ENCODE measurements at places on chromosomes 7 and 10. TPM values are rescaled to one million over a fixed set of nuclear protein-coding genes. Genes with fewer than 3 reads are reported as not detected.

The LRRC4 gene
- total RNA-seq: 7.3 TPM

The ITIH5 gene
- total RNA-seq: 67.0 TPM

The SRI gene
- total RNA-seq: 93.6 TPM

The EPHA1 gene
- 0.24 TPM for total RNA-seq

- peak; percentile 91 for DNase-seq
Observed at GRCh38 chr10:63520500-63521415, at the start of gene REEP3. Gene REEP3 (plus strand): TSS chr10:63521401. CDS start chr10:63521546, 145 bp downstream.

DNA sequence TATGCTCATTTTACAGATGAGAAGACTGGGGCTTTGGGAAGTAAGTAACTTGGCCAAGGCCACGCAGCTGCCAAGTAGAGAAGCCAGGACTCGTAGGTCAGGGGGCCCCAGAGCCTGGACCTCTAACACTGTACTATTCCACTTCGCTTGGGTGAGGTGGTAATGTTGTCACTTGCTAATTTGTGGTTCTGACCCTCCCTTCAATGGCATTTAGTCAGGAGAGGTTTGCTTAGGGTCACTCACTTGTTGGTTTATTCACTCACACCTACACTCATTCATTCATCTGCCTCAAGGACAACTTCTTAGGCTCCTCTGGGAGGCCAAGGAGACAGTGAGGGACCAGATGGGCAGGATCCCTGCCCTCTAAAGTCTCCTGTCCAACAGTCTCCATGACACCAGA lies 21.3 kb downstream of the BTBD16 start:
- no peak for DNase-seq

DNA sequence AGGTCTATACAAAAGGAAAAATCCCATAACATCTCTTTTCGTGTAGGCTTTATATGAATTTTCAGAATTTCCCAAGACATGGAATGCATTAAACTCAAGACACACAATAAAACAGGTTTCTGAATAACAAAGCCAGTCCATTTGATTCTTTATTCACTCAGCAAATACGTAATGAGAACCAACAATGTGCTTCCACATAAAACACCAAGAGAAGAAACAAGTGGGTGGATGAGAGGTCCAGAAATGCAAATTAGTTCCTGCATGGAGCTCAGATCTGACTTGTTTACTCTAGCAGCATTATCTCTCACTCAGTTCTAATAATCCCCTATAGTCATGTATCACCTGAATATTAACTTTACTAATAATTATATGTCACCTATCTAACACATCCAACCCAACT lies 249.5 kb downstream of the LRRTM3 start:
- DNase-seq: no peak

GRCh38 chr7:155412416-155413253 lies 45.3 kb upstream of the EN2 start:
- DNase-seq: no peak

DNA sequence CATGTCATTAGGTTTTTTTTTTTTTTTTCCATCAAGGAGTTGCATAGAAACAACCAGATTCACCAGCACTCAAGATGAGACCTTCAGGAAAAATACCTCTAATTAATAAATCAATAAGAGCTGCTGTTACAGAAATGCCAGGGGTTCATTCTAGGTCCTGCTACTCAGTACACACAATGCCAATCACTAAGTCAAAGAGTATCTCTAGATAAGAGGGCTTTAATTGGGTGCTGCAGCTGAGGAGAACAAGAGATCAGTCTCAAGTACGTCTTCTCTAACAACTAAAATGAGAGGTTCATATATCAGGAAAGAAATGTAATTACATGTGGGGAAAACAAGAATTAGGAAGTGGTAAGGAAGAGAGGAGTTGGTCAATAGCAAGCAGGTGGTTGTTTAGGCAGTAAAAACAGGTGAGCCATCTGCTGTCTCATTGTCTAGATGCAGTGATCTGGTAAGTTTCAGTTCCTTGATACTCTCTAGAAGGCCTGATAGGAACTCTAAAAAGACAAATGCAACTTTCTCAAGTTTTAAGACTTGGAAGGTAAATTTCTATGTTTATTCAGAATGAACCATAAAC lies 272.9 kb upstream of the ZWINT start:
- no peak for DNase-seq

DNA sequence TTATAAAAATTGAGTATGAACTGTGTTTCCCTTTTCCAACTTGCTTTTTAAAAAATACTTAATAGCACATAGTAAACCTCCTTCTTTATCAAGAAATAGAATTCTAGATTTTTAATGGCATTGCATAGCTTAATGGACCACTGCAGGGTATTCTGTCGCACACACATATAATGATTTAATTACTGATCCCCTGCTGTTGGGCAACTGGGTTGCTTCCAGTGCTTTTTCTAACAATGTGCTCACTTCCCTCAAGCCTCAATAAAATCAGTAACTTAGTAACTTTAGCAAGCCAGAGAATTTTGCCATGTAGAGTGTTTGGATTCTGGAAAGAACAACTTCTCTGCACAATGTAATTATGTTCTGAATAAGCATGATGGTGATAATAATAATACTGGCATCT lies 49.1 kb upstream of the PDLIM1 start:
- DNase-seq: no peak

DNA sequence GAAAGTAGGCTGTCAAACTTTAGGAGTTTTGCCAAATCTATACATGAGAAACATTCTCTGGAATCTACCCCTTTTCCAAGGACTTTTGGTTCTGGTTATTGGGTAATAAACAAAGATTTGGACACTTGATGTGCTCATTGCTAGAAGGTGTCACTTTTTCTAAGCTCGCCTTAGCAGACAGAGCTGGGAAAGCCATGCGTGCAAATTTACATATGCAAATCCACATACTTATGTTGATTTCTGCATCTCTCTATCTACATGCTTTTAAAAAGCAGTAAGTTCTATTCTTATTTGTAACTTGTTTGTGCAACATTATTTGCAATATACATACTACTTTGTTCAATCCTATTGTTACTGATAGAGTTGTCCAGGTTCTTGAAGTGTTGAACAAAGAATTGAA lies 22.5 kb upstream of the GIMAP6 start:
- no peak for DNase-seq

DNA sequence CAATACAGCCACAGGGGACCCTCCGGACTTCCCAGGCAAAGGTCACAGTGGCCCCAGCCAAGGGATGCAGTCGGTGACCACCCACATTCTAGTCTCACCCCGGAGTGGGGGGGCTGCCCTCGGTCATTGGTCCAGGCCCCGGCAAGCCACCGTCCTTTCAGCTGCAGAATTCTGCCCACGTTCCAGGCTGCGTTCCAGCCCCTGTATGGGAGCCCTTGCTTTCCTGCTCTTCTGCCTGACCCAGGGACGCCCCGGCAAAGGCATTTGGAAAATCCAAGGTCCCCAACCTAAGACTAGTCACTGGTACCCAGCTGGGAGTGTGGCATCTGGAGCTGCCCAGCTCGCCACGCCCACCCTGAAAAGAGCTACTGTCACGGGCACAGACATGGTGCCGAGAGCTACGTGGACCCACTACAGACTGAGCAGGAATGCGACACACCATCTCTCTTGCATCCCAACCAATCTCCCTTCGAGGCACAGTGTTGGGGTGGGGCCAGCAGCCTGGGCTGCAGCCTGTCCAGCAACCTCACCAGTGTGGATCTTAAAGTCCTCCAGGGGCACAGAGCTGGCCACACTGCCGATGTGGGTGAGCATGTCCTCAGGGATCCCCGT lies 18.6 kb downstream of the OGDHL start:
- no peak for DNase-seq

DNA sequence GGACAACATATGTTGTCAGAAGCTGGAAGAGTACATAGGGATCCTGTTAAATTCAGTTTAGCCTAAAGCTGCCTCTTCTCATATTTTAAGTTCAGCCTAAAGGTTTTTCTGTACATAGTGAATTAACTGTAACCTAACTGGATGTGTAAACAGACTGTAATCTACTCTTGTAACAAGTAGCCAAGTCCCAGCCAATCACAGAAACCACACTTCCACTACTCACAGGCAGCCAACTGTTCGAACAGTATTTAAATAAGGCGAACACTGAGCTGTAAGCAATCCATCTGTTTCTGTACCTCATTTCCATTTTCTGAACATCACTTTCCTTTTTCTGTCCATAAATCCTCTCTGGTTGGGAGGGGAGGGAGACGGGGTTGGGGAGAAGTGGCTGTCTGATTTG lies 15.0 kb upstream of the STN1 start:
- no peak for DNase-seq

DNA sequence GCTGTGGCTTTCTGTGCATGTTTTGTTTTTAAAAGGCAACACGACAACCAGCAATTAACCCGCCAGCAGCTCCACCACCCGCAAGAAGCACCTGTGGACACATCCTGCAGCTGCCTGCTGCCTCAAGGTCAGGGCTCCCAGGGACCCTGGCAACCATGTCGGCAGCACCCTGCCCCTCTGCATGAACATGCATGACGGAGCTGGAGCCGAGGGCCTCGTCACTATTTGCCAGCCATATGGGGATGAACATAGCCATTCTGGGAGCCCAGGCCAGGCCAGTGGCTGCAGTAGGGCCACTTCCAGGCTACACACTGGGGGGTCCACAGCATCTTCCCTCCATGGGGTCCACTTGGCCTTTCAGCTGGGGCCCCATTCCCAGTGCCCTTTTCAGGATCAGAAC lies 52.9 kb downstream of the CAMK2B start:
- DNase-seq: no peak

- no peak for DNase-seq
Observed at GRCh38 chr7:47301657-47302295, 280.1 kb downstream of the TNS3 start.

Measured in posterior vena cava (tissue), 2 donors.